ENCODE measurements at places on chromosomes 3 and 15.

DNA sequence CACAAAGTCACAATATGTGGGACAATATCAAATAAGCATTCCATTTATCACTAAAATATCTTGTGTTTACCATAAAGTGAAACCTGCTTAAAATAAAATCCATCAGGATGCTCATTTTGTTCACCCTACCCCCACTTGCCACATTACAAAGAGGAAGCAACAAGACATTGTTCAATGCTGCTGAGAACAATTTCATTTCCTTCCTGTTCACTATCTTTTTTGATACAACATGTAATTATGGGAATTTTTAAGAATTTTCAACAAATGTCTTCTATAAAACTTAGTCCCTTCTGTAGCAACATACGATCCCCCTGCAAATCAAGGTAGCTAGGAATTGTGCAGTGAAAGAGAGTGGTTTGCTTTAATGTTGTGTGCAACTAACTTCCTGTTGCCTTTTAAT lies 34.9 kb upstream of the GPR160 start:
- DNase-seq, result no peak

- no peak for DNase-seq
Measured at GRCh38 chr3:47310391-47310790, 27.6 kb downstream of the KLHL18 start.

GRCh38 chr3:196458063-196458462 lies 25.8 kb upstream of the UBXN7 start:
- DNase-seq, result no peak

- no peak for DNase-seq
Measured at GRCh38 chr3:53083521-53083920, 37.6 kb upstream of the SFMBT1 start.

DNA sequence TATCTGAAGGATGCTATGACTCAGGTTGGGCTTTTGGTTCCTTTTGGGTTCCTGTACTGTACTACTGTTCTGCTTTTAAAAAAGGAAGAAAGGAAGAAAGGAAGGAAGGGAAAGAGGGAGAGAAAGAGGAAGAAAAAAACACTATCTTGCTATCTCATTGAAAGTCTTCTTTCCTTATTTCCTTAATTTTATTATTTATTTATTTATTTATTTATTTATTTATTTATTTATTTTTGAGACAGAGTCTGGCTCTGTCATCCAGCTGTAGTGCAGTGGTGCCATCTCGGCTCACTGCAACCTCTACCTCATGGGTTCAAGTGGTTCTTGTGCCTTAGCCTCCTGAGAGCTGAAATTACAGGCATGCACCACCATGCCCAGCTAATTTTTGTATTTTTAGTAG lies 198.9 kb upstream of the SOX2 start:
- no peak for DNase-seq

DNA sequence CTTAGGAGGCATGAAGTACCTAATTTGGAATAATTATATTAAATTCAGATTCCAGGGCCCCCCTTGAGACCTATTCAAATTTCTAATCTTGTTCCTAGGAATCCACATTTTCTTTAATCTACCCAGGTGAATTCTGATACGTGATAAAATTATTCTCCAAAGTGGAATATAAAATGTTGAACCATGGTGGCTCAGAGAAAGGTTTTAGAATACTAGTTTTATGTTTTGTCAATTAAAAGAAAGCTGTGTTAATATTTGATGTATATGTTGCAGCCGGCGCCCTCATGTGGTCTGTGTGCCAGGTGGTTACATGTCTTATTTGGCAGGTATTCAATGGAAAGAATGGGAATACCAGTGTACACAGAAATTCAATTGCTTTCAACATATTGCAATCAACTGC lies 321.8 kb downstream of the FEZF2 start:
- DNase-seq, result no peak

DNA sequence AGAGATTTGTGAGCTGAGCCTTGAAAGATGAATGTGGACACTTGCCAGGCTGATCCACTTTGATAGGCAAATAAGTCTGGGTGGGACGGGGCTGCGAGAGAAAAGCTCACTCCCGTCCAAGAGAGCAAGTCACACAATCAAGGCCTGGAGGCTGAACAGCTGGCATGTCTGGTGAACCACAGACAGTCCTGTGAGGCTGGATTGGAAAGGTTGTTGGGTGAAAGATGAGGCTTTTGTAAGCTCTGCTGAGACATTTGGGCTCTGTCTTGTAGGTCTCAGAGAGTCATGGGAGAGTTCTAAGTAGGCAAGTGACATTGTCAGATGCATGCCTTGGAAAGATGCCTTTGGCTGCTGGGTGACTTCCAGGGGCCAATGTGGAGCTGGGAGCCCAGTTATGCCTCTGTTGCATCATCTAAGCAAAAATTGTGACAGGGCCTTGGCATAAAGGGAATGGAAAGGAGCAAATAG lies 38.5 kb downstream of the RPLP1 start:
- DNase-seq, result no peak
